CD4-positive, alpha-beta T cell treated with Interleukin-1 beta for 1 hour (primary cell): ENCODE measurements at places on chromosomes 6 and 20.

- no peak for DNase-seq
Measured at GRCh38 chr6:53412751-53413150, 64.0 kb upstream of the ELOVL5 start.

DNA sequence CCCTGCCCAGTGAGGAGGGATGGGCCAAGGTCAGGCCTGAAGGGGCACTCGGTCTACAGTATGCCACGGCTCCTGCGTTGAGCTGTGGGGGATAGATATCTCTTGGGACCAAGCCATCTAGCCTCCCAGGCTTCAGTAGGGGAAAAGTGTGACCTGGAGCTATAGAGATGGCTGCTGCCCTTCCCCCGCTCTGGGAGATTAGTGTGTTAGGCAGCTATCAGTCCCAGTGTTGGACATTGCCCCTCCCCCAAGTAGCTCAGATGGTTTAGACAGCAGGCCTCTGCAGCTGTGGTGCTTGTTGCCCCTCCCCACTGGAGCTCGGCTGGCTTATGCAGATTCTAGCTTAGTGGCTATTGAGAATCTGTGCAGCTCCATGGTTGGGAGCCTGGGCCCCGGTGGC lies 56.8 kb downstream of the KHDRBS2 start:
- no peak for DNase-seq

DNA sequence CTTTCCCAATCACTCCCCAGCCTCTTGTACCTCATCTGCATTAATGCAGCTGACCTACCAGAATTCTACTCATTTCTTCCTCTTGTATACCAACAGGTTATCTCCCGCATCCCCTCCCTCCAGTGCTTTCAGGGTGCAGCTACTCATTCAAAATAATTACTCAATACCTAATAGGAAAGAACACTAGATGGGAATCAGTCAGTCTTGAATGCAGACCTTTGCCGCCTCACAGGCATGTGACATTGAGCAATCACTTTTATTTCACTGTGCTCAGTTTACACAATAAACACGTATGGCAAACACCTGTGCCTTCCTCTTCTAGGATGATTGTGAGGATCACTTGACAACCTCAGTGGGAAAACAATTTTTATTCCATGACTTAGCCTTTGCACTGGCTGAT lies 13.3 kb downstream of the ZSCAN31 start:
- no peak for DNase-seq

GRCh38 chr6:130680116-130680515 lies 147.1 kb upstream of the SMLR1 start:
- no peak for DNase-seq

DNA sequence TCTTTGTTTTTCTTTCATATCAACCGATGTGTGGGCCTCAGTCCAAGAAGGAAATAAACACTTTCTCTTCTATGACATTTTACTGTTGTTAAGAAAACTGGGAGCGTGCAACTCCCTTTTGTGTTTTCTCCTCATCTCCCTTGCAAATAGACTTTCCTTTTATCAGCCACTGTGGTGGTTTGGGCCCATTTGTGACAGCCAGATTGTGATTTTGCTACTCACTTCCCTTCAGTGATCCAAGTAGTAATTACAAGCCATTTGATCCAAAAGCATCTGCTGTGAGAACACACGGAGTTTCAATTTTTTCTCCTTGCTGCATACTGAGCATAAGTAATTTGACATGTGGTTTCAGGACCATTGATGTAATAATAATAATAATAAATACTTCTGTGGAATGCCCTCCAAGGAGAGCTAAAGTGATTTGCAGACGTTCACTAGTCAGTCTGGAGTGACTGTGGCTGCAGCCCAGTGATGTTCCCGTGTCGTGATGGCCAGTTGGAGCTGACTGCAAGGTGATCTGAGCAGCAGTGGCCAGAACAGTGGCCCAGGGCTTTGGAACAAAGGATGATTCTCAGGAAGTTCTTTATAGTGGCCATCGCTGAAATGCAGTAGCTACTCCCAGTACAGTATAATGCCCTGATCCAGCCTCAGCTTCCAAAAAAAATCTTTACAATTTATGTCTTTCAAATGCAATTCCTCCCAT lies 91.9 kb upstream of the CLDN20 start:
- no peak for DNase-seq

GRCh38 chr6:164015088-164015484 lies 600.6 kb downstream of the QKI start:
- DNase-seq = no peak

DNA sequence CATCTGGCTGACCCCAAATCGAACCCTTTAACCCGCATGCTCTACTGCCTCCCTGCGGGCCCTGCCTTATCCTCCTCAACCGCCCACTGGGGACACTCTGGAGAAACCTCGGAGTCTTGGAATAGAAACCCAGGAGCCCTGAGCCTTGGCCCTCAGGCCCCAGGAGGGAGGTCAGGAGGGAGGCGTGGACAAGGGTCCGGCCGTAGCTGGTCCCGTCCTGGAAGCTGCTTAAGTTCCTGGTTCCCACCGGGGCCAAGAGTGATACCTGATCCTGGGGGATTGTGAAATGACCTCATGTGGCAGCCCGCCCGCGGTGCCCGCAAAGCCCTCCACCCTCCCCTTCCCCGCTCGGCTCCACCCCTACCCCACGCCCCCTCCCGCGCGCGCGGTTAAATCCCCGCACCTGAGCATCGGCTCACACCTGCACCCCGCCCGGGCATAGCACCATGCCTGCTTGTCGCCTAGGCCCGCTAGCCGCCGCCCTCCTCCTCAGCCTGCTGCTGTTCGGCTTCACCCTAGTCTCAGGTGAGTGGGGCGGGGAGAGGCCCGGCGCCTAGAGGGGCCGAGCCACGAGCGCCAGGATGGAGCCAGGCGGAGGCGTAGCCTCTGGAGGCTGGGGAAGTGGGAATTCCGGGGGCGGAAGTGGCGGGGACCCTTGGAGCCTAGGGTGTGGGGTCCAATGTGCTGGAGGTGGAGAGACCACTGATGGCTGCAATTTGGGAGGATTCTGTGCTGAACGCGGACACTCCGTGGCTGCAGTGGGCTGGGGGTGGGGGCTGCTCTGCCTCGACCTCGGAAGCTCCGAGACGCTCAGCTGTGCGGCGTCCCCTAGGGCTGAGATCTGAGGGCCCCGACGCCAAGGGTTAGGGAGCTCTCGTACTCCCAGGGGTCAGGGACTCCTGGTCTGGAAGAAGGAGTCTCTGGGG lies at the start of gene WFDC2:
Gene WFDC2, plus strand, starts transcription at position 418 of the 926 bp plus-strand sequence. Its CDS starts 29 bp downstream, at position 447.
- DNase-seq = no peak

- DNase-seq = no peak
Measured at GRCh38 chr20:454951-455350, 7.4 kb downstream of the TBC1D20 start.

- DNase-seq = no peak
Measured at GRCh38 chr6:143419526-143419925, 31.0 kb downstream of the ADAT2 start.

- DNase-seq = no peak
Measured at GRCh38 chr6:161694995-161695394, 421.1 kb upstream of the AGPAT4 start.

DNA sequence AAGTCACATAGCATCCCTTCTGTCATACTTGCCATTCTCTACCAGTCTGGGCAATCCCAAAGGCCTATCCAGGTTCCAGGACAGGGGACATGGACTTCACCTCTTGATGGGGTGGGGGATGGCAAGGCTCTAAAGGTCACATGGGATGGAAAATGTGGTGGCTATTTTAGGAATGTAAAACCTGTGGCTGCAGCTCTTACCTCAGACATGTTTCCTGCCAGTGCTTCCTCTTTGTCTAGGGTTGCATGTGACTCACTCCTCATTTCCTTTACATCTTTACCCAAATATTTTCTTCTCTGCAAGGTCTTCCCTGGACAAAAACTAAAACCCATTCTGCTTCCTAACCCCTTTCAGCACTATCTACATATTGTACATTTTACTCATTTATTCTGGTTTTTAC lies 135.7 kb downstream of the BTBD3 start:
- no peak for DNase-seq

GRCh38 chr6:22827760-22828159 lies 258.4 kb downstream of the HDGFL1 start:
- DNase-seq = no peak

DNA sequence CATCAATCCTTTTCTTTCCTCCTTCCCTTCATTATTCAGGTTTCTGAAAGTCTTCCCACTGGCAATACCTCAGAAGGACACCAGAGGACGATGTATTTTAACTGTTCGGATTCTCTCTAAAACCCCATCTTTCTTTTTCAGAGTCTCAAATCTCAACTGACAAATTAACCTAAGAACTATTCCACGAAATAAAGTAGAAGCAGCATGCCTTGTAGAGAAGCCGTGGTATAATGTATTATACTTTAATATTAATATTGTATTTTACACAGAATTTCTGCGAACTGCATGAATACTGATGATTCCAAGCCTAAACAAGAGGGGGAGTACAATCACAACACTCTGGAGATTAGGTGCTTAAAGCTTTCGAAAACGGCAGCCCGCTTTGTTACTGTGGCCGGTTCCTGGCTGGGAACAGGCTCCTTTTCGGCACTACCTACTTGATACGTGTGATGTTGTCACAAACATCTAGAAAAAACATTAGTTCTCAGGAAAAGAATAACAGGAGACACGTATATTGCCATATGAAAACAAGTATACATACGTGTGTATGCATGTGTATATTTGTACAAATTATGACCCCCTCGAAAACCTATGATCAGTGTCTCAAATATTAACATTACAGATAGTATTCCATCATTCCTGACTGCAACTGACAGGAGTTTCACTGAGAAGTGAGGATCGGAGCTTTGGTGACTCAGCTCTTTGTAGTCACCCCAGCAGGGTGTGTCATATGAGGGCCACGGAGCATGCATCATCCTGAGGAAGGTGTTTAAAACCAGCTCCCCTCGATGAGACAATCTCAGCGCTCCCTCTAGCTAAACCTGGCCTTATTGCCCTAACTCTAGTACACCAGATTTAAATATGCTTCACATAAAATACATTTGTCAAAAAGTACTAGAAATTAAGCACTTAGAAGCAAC lies 319.7 kb upstream of the TCF21 start:
- DNase-seq = no peak

DNA sequence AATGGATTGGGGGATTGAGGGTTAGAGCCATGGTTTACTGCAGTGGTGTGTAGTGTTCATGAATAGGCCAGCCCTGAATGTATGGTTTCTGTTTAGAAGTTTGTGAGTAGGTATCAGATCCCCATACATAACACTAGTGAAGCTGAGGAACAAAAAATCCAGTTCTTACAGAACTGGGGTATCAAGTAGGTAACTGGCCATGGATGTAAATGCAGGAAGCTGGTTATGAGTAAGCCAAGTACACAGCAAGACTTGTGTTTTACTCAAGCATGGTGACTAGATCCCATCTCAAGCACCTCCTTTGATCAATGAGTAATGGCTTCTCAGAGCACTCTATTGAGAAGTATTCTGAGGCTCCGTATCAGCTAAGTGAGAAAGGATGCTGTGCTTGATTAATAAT lies 613.7 kb upstream of the FLRT3 start:
- DNase-seq = no peak

- no peak for DNase-seq
Measured at GRCh38 chr6:126439040-126439439, 99.1 kb downstream of the CENPW start.

DNA sequence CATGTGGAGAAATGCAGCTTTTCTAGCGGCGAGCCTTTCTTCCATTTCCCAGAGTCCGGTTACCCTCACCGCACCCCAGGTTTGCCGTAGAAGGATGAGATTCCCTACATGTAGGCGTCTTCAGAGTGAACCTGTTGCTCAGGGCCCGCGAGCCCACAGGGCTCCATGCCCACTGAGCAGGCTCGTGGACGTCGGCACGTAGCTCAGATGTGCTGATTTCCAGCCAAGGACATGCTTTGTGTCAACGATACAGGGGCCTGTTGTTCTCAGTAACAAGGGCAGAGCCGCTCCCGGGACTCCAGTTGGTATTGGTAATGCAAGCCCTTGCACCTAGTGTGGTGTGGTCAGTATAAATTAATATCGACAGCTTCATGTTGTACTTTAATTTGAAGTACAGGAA lies 159.6 kb downstream of the MTHFD1L start:
- no peak for DNase-seq

DNA sequence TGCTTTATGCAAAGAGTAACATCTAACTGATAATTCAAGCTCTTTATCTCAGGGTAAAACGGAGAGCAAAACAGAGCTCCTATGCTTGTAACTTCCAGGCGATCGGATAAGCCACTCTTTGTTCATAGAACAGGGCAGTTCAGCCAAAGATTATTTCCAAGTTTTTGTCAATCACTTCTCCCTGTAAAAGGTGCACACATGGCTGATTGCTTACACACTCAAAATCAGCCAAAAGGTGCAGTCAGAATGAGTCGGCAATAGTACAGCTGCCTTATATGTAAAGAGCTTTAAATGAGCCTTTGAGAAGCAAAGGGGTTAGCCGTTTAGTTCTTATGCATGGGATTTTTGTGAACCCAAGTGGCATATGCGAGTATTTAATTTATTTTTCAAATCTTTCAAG lies 449.6 kb upstream of the POU3F2 start:
- DNase-seq = no peak

DNA sequence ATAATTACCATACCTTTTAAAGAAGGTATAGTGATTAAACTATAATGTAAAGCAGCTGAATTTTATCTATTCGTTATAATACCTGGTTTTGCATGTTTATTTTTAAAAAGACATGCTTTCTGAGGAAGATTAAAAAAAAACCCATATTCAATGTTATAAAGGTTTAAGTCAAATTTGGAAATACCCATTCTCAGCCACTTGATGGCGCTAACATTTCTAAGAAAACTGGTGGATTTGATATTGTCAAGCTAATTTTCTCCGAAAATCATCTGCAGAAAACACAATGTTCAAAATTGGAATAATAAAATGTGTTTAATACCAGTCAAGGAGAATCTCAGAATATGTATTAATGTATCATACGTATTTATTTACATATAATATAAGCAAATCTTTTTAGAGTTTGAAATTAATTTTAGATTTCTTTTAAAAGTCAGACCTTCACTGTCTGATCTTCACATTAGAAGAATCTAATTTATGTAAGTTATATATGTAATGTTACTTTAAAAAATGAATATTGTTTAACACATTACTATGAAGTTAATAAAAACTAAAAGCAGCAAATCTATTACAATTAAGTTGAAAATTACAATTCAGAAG lies 35.0 kb downstream of the SHPRH start:
- DNase-seq = peak; percentile 26

DNA sequence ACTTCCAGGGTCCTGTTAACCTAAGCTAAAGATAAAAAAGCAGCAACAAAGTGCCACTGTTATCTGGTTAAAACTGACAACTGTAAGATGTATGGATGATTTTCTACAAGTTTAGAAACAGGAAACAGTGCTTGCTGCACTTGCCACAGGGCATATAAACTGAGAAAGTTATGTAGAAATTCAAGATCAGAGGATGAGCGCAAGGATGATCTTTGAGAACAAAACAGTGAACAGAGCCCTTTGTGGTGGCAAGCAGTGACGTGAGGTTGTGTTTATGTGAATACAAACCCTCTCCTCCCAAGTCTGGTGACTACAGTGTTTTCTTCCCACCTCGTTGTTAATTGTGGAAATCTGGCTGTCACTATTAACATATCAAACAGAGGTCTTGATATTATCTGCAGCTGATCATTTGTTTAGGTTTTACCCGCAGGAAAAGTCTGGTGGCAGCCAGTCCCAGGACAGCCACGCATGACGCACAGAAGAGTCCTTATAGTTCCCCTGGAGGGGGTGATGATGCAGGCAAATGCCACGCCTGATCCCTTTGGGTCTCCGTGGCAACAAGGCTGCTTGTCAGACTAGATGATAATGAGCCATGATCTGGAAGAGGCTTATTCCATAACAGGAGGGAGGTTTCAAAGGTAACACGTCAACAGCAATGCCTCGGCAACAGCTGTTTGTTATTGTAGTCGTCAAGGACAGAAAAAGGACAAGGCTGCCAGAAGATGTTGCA lies 43.1 kb upstream of the TNFAIP3 start:
- DNase-seq = peak; percentile 97
